ENCODE measurements at places on chromosomes 1 and 21. TPM values are rescaled to one million over a fixed set of nuclear protein-coding genes. Genes with fewer than 3 reads are reported as not detected.

DNA sequence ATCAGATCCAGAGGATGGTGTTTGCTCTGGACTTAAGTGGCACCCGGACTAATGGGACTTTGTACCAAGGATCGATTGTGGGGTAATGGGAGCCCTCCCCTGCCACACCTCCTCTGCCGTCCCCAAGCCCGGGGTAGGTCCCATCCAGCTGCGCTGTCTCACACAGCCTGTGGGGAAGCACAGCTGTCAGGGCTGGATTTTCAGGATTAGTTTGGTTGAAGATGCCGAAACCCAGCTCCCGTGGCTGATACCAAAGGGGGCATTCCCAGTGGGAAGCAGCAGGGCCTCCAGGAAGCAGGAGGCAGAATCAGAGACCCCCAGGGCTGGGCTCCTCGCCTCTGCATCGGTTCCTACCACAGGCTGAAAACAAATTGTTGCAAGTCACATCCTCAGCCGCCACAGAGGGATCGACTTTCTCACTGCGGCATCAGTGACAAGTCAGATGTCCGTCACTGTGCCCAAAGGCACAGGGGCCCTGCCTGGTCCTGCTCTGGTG, 59.7 kb downstream of the MATN1 start:
- DNase-seq = peak; percentile 71

GRCh38 chr1:113677250-113678158, 81.8 kb downstream of the PHTF1 start:
- no peak for DNase-seq

Gene FALEC
- polyA plus RNA-seq = not detected

DNA sequence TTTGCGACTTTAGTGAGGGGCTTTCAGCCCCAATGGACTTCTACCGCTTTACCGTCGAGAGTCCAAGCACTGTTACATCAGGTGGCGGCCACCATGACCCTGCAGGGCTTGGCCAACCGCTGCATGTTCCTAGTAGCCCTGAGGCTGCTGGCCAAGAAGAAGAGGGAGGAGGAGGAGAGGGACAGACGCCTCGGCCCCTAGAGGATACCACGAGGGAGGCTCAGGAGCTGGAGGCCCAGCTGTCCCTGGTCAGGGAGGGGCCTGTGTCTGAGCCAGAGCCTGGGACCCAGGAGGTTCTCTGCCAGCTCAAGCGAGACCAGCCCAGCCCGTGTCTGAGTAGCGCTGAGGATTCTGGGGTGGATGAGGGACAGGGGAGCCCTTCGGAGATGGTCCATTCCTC, 8.6 kb upstream of the SLC25A34 start:
- no peak for DNase-seq

DNA sequence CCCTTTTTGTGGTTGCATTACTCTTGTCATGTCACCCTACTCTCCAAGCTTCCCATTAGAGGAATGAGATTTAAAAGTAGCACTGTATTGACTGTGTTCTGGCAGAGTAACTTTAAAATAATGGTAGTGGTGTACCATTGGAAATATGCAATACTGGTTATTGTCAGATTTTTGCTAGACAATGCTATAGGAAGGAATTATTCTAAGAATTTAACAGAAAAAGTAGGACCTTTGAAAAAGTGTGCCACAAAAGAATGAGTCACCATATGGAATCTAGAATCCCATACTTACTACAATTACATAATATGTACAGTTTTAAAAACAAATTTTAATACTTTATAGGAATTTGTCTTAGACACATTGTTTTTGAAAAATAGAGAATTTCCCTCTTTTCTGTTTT, 13.8 kb downstream of the MIER1 start:
- no peak for DNase-seq

All from aorta (tissue), 5 donors.